ENCODE measurements at places on chromosomes 2 and 18.

DNA sequence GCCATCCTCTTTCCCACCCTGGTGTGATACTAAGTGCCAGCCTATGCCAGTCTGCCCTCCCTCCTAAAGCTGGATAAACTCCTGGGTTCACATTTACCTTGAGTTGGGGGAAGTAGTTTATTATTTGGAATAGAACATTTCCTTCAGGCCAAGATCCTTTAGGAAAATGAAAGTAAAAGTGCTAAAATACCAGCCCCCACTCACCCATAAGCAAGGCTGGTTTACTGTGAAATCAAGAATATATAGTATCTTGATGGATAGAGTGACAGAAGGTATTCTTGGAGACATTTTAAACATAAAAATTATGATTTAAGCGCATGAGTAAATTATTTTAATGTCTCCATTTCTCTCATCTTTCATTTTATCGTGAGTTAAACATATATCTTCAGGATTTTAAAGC lies 27.1 kb downstream of the ZNF532 start:
- DNase-seq = no peak

DNA sequence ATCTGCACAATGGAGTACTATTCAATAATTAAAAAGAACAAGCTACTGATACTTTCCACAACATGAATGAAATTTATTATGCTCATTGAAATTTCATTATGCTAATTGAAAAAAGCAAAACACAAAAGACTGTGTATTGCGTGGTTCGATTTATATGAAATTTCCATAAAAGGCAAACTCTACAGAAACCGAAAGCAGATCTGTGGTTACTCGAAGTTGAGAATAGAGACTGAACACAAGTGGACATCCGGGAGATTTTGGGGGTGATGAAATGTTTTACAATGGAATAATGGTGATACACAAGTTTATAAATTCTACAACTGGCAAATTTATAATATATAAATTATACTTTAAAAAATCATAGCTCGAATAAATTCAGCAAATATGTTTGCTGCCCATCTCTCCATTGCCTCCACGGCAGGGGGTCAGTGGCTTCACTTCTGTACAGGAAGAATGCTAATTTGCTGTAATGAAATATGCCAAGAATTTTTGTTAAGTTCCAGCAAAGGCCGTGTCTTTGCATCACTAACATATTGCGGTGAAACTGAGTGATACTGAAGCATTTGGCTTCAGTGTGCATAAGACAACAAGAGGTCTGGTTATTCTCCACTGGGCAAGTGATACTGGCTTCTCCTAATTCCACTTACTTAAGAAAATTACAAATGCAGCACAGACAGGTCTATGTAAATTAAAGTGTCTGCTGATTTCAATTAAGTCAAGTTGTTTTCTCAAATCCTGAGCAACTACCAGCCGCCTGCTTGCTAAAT lies 96.7 kb downstream of the TMEM163 start:
- DNase-seq = no peak

DNA sequence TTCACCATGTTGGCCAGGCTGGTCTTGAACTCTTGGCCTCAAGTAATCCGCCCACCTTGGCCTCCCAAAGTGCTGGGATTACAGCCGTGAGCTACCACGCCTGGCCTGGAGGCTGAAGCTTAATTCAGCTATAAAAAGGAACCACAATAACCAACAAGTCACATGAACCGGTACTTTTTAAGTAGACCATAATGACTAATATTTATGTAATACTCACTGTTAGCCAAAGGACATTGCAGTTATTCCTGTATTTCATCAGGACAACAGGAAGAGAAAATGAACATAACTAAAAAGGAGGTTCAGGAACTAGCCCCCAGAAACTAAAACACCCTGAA lies 49.0 kb upstream of the TMEM87B start:
- DNase-seq = no peak

GRCh38 chr2:61662990-61663389 lies 124.8 kb upstream of the XPO1 start:
- no peak for DNase-seq

- DNase-seq = no peak
Observed at GRCh38 chr18:39841482-39842365, 2113.3 kb upstream of the PIK3C3 start.
